ENCODE measurements at places on chromosomes 16 and 17.

DNA sequence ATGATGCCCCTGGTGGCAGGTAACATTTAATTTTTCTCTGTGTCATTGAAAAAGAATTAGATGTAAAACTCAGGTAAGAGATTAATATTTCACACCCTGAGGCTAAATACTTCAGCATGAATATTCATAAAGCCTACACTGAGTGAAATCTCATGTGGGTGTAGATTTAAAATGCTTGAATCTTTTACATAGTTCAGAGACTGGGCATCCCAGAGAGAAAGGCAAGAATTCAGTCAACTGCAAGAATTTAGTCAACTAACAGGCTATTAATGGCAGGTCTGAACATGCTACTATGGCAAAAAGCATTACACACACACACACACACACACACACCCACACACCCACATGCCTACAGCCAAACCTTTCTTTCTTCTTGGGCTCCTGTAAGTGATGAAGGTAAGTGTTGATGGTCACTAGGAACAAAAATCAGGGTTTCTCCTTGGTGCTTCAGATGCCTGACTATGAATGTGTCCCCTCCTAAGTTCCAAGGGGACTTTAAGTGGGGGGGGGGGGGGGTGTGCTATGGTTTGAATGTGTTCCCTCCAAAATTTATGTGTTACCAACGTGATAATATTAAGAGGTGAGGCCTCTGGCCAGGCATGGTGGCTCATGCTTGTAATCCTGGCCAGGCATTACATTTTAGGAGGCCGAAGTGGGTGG lies 63.7 kb upstream of the PSMD7 start:
- DNase-seq, result no peak

GRCh38 chr17:78124081-78124835 lies 4.3 kb downstream of the TMC6 start:
- DNase-seq, result no peak

DNA sequence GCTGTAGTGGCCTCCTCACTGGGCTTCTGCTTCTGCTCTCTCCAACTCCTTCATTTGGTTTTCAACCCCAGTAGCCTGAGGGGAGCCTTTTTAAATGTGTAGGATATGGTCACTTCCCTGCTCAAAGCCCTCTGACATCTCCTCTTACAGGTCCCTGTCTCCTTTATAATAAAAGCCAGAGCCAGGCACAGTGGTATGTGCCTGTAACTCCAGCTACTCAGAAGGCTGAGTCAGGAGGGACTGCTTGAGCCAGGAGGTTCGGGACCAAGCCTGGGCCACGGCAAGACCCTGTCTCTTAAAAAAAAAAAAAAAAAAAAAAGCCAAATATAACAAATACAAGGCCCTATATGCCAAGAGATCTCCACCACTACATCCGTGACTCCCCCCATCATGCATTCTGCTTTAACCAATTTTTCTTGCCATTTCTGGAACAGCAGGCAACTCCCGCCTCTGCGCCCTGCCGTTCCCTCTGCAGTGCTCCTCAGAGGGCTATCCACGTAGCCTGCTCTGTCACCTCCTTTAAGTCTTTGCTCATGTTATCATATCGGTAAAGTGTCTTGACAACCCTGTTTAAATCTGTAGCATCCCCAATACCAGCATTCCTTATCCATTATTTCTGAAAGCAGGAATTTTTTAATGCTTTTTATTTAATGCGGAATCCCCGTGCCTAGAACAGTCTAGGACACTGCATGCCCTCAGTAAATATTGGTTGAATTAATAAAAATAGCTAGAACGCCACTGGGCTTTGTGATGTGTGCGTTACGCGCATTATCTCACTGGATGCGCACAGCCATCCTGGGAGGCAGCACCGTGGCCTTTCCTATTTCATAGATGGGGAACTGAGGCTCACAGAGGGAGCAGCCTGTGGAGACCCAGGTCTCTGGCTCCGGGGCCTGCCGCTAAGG lies 9.5 kb downstream of the ZNF771 start:
- no peak for DNase-seq

- no peak for DNase-seq
Observed at GRCh38 chr17:74028354-74029116, 174.9 kb upstream of the RPL38 start.

GRCh38 chr17:64688481-64688880 lies 26.4 kb upstream of the SMURF2 start:
- no peak for DNase-seq

GRCh38 chr17:14731591-14731990 lies 430.7 kb downstream of the HS3ST3B1 start:
- no peak for DNase-seq

DNA sequence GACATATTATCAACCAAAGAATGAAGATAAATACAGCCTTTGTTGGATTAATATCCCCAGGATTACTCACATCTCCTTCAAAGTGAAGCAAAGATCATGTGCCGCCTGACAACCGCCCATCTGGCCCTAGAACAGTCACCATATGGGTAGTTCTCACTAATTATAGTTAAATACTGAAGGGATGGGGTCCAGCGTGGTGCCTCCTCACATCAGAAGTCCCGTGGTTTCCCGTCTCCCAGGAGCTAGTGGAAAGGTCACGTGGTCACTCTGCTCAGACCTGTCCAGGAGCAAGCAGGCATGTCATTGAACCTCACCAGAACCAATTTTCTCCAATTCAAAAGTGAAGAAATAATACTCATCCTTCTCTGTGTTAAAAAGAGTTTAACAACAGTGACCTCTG lies 434.5 kb downstream of the SHISA9 start:
- DNase-seq, result no peak

DNA sequence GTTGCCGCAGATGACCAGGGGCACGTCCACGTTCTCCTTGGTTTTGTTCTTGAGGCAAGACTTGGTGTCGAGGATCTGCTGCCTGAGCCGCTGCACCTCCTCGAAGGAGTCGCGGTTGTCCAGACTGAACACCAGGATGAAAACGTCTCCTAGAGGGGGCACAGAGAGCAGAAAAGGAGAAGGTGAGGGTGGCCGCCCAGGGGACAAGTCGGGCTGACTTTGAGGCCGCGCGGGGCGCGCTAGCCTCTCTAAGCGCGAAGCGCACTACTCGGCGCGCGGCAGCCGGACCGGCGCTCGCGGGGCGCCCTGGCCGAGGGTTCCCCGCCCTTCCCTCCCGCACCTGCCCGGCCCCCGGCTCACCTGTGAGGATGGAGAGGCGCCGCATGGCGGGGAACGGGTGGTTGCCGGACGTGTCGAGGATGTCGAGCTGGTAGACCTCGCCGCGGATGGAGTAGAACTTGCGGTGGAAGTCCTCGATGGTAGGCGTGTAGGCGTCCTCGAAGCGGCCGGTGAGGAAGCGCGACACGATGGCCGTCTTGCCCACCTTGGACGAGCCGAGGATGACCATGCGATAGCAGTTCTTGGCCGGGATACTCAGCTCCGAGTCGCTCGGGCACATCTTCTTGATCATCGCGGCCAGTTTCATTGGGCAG lies 533 bp downstream of the RASD1 start:
- DNase-seq, result no peak

GRCh38 chr17:82917699-82918345 lies 78.0 kb upstream of the ZNF750 start:
- DNase-seq, result no peak

DNA sequence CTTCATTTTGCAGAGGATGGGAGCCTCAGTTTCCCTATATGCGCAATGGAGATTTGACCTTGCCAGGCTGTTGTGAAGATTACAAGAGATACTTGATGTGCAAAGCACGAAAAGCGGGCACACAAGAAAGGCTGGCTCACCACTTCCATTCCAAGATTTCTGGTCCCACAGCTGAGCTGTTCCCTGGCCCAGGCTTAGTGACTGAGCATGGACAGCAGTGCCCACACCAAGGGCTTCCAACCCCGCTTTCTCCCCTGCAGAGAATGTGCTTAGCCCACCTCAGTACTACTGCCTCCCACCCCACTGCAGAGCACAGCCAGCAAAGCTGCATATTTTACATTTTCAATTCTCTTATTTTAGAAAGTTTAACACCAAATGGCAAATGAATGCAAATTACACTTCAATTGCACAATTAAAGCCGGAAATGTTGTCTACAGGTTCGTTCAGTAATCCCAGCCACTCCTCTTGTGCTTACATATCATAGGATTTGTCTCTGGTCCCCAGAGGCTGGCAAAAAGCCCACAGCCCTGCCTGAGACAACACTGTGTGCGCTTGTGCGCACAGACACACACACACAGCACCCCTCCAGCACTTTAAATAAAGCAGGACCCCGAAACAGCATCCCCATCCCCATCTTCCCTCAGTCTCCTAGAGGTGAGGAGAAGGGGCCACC lies 51.8 kb downstream of the VAC14 start:
- DNase-seq, result no peak

- no peak for DNase-seq
Observed at GRCh38 chr16:89661215-89661614, 3.6 kb downstream of the SPATA33 start.

DNA sequence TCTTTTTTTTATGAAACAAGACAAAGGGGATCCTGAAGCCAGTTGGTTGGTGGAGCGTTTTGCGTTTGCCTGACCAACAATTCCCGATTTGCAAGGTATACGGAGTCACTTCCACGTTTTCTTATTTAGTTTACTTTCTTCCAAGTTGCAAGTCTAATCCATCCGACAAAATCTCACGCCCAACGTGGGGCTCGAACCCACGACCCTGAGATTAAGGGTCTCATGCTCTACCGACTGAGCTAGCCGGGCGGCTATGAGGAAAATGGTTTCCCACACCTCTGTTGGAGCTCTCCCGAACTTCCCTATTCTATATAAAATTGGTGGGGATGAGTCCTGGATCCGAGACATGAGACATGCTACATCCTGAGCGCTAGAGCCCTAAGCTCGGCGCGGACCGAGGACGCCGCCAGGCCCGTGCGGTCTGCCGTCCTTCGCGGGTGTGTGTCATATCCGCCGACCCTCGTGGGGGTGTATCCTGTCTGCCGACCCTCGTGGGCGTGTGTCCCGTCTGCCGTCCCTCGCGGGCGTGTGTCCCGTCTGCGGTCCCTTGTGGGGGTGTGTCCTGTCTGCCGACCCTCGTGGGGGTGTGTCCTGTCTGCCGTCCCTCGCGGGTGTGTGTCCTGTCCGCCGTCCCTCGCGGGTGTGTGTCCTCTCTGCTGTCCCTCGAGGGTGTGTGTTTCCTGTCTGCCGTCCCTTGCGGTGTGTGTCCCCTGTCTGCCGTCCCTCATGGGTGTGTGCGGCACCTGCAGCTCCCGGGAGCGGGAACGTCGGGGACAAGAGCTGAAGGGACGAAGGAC lies 22.6 kb downstream of the ZNF213 start:
- DNase-seq, result peak; percentile 95

DNA sequence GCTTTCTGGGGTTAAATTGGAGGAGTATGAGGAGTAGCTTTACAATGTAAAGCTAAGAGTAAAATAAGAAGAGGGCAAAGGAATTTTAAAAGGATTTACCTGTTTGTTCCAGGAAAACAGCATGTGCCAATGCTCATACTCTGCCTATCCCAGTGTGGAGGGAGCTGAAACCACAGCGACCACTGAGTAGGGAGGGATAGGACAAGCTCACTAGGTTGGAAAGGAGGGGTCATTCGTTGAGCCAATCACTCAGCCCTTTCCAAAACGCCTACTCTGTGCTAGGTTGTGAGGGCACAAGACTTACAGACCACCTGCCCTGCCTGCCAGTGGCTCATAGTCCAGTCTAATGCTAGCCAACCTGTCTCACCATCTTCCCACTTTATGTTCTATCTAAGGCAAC lies 1.1 kb upstream of the DNAJC7 start:
- no peak for DNase-seq

DNA sequence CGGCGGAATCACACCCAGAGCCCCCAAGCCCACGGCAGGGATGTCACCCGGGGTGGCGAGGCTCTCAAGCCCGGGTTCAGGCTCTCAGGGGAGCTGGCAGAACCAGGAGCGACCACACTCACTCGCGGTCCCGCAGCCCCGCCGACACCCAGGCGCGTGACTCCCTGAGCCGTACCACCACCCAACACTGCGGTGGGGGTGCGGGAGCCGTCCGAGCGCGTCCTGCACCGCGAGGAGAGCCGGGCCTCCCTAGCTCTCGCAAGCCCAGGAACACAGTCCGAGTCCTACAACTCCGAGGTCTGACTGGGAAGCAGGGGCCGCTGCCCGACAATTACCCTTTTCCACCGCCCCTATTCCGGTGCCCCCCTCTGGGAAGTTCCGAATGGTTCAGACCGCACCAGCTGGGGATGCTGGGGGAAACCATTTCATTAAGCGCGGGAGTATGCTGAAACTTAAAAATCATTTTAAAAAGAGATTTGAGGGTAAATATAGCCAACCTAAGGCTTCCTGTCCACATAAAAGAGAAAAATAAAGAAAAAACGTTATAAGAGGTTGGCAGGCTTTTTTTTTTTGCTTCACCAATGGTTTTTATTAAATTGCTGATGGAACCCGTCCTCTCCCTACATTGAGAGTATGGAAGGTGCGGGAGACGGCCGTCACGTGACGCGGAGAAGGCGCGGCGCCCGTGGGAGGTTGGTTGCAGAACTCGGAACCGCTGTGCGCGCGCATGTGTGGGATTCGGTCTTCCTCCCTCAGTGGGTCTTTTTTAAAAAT lies at the start of gene FLCN:
TSS of gene FLCN (minus strand) at position 143 of the 774 bp plus-strand sequence. CDS start 9,031 bp downstream, outside the sequence.
- DNase-seq, result no peak

- no peak for DNase-seq
Observed at GRCh38 chr17:57784226-57784895, 39.3 kb upstream of the CCDC182 start.

- no peak for DNase-seq
Observed at GRCh38 chr17:40610359-40610758, 37.3 kb downstream of the SMARCE1 start.

DNA sequence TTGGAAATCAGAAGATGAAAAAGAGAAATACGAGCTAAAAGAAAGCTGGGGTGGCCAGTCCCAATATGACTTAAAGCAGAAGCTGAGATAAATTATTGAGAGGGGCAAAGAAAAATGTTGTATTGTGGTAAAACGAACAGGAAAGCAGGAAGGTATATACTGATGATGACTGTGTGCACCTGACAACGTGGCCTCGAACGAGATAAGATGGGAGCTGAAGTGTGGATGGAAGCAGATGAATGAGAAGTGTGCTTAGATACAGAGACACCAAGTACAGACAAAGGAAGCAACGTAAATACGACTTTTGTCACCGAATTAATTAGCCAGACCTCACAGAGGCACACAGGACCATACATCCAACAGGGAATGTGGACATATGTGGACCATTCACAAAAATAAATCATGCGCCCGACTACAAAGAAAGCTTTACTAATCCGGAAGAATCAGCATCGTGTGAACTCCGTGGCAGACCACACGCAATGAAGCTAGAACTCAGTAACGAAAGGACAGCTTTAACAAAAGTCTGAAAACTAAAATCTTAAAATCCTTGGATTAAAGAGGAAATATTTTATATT lies 218.7 kb downstream of the RPTOR start:
- DNase-seq, result no peak
